Activated T-cell treated with anti-CD3 and anti-CD28 coated beads, Interleukin-2, amount 50 U/mL, for 72 hours (primary cell): ENCODE measurements at places on chromosomes 13 and 19. TPM values are rescaled to one million over a fixed set of nuclear protein-coding genes. Genes with fewer than 3 reads are reported as not detected.

Gene LRRC63
- total RNA-seq, result 1.0 TPM

Gene ANKRD10
- 139 TPM for total RNA-seq

Gene TGFBR3L
- 9.7 TPM for total RNA-seq

Gene PPP1R37
- 17.3 TPM for total RNA-seq

Gene CACNA1A
- 0.34 TPM for total RNA-seq

Gene MAST1
- 6.0 TPM for total RNA-seq

Gene KL
- 0.99 TPM for total RNA-seq

Gene TUBA3C
- total RNA-seq, result not detected
